Activated CD4-positive, alpha-beta T cell treated with anti-CD3 and anti-CD28 coated beads, Interleukin-2, Interleukin-4, amounts not matched to agents 100 ng/mL and 50 ng/mL, durations not matched to agents 16 hours and 8 hours (primary cell): ENCODE measurements at places on chromosomes 7 and 10.

- peak; percentile 15 for DNase-seq
These were observed 256.3 kb upstream of the MINDY3 start for GRCh38 chr10:16116404-16117304.

- DNase-seq = no peak
These were observed 170.4 kb downstream of the EGFR start for GRCh38 chr7:55189146-55189766.

- DNase-seq = peak; percentile 9
These were observed 515 bp downstream of the RALA start for GRCh38 chr7:39623732-39624441.

- DNase-seq = peak; percentile 75
These were observed at the start of gene ADO for GRCh38 chr10:62804356-62805230. ADO (plus strand) TSS chr10:62804720; CDS start chr10:62805060, 340 bp downstream.

DNA sequence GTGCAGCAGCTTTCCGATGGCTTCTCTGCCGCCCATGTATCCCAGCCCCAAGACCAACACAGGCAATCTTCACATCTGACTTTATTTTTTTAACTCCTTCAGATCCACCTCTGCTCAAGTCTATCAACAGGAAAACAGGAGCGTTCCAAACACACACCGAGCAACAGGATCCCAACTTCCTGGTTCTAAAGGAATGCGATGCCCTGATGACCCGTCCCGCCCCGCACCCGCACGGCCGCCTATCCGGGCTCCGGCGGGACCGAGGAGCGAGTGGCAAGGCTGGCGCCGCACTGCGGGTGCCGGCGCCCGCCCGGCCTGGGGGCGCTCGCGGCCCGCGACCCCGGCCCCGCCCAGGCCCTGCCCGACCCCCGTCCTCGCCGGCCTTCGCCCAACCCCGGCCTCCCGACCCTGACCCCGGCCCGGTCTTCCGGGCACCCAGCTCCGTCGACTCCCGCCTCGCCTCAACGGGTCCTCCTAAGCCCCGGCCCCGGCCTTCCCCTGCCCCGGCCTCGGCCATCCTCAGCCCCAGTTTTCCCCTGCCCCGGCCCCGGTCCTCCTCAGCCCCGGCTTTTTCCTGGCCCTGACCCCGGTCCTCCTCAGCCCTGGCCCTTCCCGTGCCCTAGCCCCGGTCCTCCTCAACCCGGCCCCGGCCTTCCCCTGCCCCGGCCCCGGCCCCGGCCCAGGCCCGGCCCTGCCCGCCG, 730 bp downstream of the LARP4B start:
- DNase-seq = peak; percentile 14

DNA sequence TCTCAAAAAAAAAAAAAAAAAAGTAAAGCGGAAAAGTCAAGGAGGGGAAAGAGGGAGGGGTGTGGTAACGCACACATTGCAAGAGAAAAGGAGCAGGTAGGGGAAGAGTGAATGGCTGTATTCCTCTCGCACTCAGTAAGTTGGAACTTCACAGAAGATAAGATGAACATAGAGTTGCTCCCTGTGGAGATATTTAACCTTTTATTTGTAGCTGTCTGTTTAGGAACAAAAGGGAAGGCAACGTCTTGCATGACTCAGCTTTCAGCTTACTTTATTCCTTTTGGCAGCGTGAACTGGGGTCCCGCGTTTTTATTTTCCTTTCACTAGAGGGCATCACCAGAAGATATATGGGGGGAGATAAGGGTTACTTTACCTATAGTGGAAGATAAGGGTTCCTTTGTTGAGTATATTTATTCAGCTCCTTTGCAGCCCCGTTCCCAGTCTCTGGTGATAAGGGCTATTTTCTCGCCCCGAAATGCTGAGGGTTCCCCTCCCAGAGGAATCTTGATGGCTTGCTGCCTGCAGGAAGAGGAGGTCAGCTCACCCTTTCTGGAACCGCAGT, 78.5 kb downstream of the APBB1IP start:
- no peak for DNase-seq

- no peak for DNase-seq
These were observed 42.1 kb upstream of the PLXNA4 start for GRCh38 chr7:132618271-132618955.

DNA sequence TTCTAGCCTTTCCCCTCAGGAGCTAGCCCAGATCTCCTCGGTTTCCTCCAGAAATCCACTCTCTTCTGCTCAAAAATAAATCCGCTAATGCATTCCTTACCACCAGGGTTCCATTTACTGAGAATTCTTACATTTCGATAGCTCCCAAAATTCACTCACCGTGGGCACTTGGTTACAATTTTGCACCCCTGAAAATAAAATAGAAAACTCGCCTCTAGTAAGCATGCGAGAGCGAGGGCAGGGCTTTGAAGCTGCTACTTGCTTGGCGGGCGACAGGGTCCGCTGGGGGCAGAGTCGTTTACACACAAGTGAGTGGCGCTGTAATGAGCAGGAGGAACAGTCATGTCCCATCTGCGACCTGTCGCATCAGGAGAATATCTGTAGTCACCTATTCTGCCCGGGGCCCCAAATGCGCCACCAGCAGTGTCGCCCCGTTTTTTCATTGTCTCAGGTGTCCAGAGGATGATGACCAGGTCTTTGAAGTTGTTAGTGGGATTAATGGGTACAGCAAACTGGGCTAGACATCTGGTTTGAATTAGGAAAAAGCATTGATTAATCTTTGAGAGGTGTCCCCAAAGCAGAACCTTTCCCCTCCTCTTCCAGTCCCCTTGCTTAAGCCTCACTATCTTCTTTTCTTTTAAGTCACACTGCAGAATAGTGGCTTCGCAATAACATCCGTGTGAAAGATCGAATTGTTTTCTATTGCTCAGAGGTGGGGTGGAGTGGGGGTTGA, 1.2 kb upstream of the MEOX2 start:
- no peak for DNase-seq

DNA sequence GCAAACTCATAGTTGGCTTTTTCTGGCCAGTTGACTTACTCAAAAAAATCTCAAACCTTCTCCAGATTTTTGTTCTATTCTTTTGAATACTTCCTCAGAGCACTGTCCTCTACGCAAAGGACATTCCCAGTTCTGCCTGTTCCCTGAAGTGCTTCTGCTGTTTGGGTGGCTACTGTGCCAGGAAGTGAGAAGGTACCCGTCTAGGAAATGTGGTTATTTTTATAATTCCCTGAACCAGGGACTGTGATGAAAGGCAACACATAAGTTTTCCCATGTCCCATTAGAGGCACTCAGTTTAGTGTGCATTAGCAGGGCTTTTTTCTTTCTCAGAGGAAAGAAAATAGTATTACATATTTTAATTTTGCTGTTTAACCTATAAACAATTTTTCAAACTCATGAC, 370.3 kb downstream of the PHTF2 start:
- DNase-seq = no peak

DNA sequence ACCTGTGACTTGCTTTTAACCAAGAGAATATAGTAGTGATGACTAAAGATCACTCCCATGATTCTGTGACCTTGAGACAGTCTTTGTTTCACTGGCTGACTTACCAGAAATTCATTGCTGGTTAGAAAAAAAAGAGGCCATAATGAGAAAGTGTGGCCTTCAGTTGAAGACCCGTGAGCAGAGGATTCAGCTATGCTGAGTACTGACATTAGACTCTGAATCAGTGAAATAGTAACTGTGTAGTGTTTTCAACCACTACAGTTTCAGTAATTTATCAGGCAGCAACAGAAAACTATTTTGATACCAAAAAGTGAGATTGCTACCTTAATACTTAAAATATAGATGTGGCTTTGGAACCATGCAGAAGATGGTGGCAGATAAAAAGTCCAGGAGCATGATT, 298.0 kb upstream of the KCND2 start:
- no peak for DNase-seq

DNA sequence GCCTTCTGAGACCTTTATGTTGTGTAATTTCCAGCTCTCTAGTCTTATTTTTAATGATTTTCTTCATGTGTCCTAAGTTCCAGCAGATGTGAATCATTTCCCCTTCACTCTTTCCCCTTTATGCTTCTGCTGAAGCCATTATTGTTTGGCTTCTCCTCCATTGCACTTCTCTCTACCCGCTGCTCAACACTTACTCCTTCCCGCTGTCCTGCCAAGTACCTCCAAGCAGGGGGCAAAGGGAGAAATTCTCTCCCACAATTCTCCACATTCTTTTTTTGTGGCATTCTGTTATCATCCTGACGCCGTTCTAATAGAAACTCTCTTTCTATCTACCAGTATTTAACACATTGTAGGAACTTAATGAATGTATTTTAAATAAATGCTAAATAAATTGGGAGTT, 388.9 kb upstream of the TPK1 start:
- DNase-seq = no peak

DNA sequence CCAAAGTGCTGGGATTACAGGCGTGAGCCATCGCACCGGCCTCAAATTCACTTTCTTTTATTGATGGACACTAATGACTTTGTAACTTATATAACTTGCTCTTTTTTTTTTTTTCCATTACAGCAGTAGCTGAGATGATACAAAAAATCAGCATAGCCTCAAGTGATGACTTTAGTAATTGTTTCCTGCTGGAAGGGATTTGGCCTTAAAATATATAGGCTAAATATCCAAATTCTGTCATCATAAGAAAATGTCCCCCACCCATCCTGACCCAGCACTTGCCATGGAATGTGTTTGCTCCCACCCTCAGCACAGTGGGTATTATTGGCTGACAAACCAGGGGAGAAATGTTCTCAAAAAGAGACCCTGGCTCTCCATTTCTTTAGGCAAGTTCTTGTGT, 1264.1 kb upstream of the AUTS2 start:
- no peak for DNase-seq

GRCh38 chr7:114864278-114864677, 57.6 kb upstream of the MDFIC start:
- DNase-seq = no peak

GRCh38 chr7:44572771-44573170, 937 bp downstream of the DDX56 start:
- no peak for DNase-seq

- no peak for DNase-seq
These were observed 22.6 kb downstream of the AQP1 start for GRCh38 chr7:30934225-30934624.

DNA sequence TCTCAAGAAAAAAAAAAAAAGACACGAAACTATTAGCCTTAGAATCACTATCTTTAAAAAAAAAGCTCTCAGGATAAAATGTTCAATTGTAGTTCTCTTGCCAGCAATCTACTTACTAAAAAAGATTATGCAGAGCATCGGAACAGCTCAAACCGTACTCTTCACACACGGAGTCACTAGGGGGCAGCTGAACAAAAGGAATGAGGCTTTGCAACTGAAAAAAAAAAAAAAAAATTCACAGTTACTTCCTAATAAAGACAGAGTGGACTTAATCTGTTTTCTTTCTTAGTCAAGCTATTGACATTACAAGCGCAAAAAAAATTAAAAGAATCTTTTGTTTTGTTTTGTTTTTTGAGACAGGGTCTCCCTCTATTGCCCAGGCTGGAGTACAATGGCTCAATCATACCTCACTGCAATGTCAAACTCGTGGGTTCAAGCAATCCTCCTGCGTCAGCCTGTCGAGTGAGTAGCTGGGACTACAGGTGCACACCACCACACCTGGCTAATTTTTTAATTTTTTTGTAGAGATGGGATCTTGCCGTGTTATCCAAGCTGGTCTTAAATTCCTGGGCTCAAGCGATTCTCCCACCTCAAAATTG, 11.5 kb downstream of the PMS2 start:
- DNase-seq = peak; percentile 30

DNA sequence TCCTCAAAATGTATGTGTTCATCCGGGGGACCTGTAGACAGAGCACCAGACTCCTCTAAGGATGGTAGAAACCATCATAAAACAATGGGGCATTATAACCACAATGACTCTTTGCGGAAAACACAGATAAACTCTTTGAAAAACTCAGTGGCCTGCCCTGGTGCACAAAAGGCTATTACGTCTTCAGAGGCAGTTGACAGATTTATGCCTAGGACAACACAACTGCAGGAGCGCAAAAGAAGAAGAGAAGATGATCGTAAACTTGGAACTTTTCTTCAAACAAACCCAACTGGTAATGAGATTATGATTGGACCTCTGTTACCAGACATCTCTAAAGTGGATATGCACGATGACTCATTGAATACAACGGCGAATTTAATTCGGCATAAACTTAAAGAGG, 6.0 kb downstream of the RBM48 start:
- DNase-seq = no peak

DNA sequence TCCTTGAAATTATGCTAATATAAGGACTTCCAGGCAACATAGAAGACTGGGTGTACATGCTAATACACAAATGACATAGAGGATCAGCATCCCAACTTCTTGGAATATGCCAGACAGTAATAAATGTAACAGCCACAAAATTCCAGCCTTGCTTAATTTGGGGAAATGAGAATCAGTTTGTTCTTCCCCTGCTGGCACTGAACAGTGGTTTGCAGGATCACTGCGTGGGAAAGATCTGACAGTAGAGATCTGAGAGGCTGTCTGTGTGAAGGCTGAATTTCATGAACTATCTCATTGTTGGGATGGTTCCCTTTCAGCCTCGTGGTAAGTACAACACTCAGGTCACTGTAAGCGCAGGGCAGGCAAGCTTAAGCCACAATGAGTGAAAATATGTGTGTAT, 1078.0 kb downstream of the LRMDA start:
- no peak for DNase-seq

DNA sequence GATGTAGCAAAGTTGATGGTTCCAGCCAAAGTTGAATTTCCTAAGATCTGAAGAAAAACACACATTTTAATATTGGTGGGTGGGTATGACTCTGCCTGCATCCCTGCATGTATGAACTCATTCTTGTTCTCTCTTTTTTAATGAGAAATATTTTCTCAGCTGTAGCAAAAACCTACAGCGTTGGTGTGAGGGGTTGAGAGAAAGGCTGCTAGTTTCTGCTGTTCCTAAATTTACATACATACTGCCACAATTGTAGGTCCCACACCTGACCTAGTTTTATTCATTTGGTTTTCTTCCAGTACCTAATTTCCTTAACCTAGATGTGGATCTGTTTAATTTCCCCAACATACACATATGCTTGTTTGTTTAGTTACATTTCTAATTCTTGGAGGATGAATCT, 4.6 kb downstream of the AGFG2 start:
- DNase-seq = no peak

DNA sequence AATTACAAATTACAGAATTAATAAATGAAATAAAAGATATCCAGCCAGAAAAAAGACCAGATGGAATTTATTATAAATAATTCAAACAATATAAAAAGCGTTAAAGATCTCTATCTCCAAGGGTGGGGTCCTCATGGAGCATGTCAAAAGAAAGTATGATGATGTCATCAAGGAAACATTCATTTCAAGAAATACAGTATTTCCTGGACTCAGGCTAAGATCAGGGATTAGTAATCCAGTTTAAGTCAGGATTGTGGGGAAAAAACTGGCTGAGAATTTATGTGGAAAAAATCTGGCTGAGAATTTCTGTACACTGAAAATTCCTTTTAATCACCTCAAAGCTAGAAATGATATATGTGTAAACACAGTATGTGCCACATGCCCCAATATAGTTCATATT, 1075.3 kb downstream of the XPNPEP1 start:
- DNase-seq = no peak

- DNase-seq = no peak
These were observed 135.9 kb downstream of the ARHGAP12 start for GRCh38 chr10:31792745-31793144.

- no peak for DNase-seq
These were observed 21.4 kb downstream of the KCP start for GRCh38 chr7:128889121-128889520.
